ENCODE measurements at places on chromosomes 2 and 18.

DNA sequence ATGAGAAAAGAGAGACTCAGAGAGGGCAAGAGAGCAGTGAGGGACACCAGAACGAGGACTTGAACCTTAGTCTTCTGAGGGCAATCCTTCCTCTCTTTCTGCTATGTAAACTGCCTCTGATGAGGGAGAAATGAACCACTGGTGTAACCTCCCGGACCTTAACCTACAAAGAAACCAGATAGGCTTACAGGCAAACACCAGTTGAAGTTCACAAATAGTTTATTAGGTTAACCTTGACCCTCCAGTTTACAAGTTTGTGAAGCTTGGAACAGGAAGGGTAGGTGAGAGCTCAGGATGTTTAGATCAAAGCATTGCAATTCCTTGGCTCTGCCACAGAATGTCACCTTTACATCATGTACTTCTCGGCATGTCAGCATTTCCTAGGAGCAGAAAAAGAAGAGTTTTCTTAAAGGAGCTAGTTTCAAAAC is 486.4 kb upstream of the SPRED2 start:
- DNase-seq, result no peak

DNA sequence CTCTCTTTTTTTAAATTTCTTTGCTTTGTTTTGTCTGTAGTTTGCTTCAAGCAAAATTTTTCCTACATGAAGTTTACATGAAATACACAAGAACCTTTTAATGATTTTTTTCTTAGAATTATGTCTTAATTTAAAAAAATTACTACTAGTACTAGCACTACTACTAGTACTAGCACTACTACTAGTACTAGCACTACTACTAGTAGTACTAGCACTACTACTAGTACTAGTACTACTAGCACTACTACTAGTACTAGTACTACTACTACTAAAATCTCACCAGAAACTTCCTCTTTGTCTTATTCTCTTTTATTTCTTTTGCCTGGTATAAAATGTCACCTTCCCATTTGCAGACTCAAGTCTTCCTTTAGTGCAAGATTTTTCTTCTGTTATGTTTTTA is 71.1 kb downstream of the PTH2R start:
- no peak for DNase-seq

DNA sequence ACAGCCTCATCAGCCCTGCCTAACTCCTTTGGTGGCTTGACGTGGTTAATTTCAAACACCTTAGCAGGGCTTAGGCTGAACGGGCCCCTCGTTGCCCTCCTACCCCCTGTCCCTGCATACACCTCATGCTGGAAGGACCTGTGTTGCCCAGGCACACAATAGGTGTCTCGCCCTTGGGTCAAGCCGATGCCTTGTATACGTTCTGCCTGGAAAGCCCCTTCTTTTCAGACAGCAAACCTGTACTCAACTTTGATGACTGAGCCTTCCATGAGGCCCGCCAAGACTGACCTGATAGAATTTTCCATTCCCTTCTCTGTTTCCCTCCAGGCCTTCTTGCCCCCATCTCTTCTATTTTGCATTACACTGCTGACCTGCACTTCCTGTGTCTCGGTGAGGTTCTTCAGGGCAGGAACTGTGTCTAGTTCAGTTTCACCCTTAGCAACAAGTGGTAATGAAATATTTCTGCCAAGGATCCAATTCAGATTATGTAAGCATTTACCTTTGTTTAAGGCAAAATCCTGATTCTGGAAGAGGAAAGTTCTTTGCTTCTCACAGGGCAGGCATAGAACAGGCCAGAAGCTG is 7.9 kb downstream of the GREB1 start:
- DNase-seq, result no peak

DNA sequence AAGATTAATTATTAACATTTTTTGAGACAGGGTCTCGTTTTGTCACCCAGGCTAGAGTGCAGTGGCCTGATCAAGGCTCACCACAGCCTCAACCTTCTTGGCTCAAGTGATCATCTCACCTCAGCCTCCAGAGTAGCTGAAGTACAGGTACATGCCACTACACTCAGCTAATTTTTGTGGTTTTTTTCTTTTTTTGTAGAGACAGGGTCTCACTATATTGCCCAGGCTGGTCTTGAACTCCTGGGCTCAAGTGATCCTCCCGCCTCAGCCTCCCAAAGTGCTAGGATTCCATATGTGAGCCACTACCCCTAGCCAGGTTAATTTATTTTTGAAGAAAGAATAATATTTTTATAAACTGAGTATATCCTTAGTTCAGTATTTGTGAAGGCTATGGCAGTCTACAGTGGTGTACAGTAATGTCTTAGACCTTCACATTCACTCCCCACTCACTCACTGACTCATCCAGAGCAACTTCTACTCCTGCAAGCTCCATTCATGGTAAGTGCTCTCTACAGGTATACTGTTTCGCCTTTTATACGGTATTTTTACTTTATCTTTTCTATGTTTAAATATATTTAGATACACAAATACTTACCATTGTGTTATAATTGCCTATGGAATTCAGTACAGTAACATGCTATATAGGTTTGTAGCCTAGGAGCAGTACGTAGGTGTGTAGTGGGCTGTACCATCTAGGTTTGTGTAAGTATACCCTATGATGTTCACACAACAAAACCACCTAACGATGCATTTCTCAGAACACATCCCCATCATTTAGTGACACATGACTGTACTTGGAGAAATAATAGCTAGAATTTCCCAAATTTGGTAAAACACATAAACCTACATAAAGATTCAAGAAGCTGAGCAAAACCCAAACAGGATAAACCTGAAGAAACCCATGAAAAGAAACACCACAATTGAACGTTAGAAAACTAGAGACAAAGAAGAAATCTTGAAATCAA is 38.6 kb downstream of the MGAT4A start:
- no peak for DNase-seq

DNA sequence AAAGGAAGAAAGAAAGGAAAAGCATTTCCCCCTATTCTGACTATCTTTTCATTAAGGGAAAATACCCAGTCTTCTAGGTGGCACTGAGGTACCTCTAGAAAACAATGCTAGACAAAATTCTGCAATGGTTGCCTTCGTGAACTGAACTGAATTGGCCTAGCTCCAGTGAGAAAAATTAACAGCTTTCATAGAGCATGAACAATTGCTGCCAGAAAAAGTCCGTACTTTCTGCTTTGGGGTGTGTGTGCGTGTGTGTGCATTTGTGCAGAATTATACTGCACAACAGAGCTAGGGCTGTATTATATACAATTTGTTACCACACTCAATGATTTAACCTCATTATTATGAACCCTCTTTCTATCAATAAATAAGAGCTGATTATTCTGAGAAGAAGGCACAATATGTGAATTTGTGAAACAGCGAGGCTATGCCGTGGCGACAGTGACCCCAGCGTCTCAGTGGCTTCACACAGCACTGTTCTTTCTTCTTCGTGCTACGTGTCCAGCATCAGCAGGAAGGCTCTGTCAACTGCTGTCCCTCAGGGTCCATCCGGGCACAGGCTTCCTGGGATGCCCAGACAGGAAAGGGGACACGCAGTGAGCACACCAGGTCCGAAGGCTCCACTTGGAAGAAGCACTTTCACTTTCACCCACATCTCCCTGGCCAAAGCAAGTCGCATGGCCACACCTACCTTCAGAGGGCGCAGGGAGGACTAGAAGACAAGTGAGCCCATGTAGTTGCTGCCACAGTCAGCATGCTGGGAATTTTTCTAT is 47.5 kb downstream of the PTGR3 start:
- no peak for DNase-seq

DNA sequence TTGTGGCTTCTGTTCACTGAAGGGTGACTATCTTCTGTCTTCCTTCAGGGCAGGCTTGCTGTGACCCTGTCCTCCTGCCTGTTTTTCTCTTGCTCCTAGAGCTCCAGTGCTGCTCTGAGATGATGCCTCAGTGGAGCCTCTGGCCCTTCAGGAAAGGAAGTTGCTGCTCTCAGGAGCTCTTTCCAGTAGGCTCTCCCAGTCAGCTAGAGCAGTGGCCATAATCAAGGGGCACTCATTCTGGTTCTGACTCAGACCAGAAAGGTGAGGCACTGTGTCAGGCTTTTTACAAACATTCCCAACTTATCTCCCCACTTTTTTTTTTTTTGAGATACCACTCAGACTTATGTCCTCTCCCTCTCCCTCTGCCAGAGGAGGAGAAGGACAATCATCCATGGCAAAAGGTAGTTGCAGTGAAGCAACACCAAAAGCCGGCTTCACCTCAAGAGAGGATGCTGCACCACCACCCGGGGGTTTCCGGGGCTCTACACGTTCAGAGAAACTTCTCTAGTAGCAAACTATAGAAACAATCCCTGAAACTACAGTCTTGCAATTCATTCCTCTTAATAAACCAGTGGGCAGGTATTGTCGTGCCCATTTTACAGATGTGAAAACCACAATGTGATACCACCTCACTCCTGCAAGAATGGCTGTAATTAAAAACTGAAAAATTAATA is 115.4 kb downstream of the ACTR3 start:
- no peak for DNase-seq

DNA sequence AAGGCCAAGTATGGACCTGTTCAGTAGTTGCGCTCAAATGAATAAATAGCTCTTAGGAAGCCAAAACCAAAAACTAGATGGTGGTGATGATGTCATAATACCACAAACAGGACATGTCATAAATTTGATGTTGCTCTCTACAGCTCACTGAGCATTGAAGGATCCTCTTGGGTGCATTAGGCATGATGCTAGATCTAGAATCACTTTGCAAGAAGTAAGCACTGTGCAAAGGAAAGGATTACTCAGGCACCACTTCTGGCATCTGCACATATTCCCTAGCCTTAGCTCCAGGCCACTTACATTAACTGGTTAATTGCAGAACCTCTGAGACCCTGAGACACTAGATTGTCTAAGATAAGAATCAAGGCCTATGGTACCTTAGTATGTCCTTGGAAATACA is 58.0 kb downstream of the LRRTM1 start:
- no peak for DNase-seq

GRCh38 chr2:74025971-74026612 is 41.4 kb downstream of the TET3 start:
- no peak for DNase-seq

DNA sequence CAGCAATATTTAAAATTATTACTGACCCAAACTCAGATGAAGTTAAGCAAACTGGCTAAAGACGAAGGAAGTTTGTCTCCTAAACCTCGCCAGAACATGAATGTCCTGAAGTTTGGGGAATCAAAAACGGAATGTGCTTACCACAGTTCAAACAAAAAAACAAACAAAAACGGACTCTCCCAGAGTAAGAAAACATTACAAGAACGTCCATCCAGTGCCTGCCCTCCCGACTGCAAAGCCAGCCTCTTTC is 1.1 kb downstream of the KANSL1L start:
- DNase-seq, result no peak

DNA sequence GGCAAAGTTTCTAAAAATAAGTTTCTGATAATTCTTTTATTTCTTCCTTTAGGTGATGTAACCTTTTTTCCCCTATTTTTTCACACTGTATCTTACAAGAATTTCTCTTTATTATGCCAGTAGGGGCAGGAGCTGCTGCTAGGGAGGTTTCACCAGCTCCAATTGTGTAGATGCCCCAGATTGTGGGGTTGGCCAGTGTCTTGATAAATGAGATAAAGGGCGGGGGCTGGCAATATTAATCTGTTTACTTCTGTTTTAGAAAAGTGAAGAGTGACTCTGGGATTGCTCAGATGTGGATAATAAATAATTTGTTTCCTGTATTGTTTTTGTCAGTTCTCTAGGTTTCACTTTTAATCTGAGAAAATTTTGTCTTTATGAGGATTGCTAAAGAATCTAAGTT is 190.4 kb downstream of the MC4R start:
- no peak for DNase-seq

DNA sequence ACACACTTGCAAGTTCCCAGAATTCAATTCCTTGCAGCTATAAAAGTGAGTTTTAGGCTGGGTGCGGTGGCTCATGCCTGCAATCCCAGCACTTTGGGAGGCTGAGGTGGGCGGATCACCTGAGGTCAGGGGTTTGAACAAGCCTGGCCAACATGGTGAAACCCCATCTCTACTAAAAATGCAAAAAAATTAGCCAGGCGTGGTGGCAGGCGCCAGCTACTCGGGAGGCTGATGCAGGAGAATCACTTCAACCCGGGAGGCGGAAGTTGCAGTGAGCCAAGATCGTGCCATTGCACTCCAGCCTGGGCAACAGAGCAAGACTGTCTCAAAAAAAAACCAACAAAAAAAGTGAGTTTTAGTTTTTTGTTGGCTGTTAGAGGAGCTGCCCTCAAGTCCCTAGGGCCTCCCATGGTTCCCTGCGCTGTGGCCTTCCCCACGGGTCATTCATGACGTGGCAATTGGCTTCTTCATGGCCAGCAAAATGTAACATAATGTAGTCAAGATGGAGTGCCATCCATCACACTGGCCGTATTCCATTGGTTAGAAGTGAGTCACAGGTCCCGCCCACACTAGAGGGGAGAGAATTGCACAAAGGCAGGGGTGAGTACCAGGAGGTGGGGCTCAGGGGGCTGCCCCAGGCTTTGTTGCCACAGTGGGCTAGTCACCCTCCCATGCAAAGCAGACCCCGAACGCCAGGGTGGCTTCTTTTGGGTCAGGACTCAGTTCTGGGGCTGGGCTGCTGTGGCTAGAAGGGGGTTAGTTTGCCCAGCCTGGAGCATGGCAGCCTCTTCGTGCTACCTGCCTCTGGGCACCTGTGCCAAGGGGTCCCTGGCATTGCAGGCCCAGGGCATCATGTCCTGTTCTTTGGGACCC is 37.7 kb upstream of the INHBB start:
- no peak for DNase-seq

DNA sequence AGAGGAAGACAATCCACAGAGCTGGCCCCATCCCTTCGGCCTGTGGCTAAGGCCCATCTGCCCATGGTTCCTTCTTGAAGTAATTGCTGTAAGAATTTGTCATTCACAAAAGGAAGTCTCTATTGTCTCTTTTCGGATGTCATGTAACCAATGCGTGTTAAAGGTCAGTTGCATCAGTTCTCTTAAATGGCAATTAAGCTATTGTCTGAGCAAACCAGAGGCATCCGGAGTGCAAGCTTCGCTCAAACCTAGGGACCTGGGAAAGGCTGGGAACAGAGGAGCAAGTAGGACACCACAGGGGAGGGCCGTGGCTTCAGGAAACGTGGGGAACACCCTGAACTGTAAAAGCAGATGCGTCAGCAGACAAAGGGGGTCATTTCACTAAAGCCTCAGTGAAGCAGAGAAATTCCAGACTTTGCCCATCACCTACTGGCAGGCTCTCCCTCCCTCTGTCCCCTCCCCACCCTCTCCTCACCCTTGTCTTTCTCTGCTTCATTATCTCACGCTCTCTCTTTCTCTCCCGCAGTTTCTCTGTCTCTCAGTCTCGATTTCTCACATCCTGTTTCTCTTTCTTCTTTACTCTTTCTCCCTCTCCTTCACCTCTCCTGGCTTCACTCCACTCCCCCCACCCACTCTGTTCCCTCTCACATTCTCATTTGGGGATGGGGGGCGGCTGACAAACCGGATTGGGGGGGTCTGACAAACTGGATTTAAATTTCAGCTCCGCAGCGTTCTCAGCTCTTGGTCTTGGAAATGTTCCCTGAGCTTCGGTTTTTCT is 204.6 kb upstream of the TNP1 start:
- no peak for DNase-seq

- no peak for DNase-seq
These were observed 76.2 kb upstream of the MYO3B start for GRCh38 chr2:170101789-170102188.

- DNase-seq, result no peak
These were observed 120.9 kb downstream of the MMADHC start for GRCh38 chr2:149466635-149467034.

GRCh38 chr2:233989221-233989858 is 61.2 kb upstream of the SPP2 start:
- DNase-seq, result no peak

Measured in GM18507 (cell line).